ENCODE measurements at places on chromosomes 12 and 14.

- peak; percentile 16 for DNase-seq
These were observed 31.1 kb upstream of the MON2 start for GRCh38 chr12:62435303-62436163.

DNA sequence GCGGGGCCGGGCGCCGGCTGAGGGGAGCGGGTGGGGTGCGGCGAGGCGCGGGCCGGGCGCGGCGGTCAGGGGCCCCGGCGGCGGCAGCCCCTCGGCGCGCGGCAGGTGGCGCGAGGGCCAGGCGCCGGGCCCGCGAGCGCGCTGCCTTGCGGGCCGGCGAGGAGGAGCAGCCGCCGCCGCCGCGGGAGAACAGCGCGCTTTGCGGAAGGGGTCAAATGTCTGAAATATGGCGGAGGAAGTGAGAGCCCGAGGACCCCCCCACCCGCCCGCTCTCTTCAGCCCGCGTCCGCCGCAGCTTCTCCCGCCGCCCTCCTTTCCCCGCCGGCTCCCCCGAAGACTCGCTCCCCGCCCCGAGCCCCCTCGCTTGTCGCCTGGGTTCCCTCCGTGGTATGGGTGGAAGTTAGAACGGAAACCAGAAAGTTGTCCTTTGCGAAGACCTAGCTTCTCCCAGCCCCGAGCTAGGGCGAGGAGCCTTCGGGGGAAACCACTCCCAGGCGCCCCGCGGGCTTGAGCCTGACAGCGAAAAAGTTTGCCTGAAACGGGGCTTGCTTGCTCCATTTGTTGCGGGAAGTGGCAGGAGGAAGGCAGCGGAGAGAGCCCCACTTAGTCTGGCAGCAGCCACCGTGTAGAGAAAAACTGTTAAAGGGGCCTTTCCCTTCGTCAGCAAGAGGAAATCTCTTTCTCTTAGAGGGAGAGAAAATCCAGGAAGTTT, 551 bp downstream of the RAP1B start:
- peak; percentile 50 for DNase-seq

DNA sequence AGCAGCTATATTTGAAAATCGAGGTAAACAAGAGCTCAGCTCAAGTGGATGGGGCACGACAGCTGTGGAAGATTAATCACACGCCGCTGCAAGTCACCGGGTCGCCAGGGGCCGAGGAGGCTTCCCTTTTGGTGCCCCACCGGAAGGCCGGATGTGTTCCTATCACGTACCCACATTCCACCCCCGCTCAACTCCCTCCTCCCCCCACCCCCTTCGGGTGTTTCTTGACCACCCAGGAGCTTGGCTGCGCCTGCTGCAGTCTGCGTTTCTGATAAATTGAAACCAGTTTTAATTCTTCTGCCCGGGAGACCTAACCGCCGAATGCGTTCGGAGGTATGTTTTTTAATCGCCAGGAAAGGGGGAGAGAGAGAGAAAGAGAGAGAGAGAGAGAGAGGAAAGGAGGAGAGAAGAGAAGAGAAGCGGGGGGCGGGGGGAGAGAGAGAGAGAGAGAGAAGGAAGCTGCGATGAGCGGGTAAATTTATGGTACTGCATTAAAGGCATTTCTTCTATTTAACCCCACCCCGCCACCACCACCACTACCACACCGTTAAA, 1.8 kb downstream of the SLC8A3 start:
- no peak for DNase-seq

DNA sequence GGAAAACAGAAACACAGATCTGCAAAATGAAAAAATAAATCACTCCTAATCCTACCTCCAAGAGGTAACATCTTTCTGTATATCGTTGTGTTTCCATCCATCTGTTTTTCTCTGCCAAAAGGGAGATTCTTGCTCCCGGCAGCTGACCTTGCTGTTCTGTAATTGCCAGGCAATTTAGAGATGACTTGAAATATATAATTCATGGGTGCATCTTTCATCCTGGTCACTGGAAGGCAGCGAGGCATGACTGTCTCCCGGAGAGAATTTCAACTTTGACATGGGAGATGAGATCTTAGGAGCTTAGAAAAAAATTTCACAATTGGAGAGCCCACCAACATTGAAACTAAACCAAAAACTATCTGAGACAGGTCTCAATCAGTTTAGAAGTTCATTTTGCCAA, 53.0 kb downstream of the WSCD2 start:
- DNase-seq = no peak

GRCh38 chr14:21049271-21049673, 7.1 kb downstream of the RNASE7 start:
- DNase-seq = no peak

GRCh38 chr12:109581856-109582255, 8.3 kb downstream of the MVK start:
- no peak for DNase-seq

- no peak for DNase-seq
These were observed 400.2 kb downstream of the BCL11B start for GRCh38 chr14:98871796-98872195.

DNA sequence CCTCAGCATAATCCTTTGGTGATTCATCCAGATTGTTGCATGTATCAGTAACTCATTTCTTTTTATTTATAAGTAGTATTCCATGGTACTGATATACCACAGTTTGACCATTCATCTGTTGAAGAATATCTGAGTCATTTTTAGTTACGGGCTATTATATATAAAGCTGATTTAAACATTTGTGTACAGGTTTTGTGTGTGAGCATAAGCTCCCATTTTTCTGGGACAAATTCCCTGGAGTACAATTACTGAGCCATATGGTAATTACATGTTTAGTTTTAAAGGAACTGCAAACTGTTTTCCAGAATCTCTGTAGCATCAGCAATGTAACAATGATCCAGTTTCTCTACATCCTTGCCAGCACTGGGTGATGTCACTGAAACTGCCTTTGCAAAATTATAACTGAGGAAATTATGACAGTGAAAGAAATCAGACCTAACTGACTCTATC, 236.2 kb upstream of the KRR1 start:
- DNase-seq = no peak

DNA sequence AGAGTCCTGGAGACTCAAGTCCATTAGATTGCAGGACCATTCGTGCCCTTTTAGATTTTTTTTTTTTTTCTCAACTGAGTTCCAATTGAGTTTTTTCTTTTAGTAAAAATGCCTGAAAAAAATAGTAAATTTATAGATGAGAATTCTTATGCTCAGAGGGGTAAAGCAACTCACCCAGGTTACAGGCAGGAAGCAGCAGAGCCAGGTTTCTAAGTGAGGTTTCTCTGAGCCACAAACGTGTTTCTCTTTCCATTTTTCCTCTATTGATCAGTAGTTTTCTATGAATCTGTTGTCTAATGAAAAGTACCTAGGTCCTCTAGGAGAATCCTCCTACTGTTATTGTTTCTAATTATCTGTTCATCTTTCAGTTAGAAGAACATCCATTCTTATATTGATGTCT, 66.4 kb upstream of the C12orf71 start:
- DNase-seq = no peak

DNA sequence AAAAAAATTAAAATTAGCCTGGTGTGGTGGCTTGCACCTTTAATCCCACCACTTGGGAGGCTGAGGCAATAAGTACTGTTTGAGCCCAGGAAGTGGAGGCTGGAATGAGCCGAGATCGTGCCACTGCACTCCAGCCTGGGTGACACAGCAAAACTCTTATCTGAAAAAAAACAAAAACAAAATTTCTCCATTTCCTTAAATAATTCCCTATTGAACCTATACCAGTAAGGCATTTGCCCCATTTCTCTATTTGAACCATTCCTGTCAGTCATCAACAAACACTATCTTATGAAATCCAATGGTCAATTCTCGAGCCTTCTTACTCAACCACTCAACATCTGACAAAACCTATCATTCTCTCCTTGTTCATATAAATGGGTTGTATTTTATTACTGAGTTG, 14.7 kb downstream of the SLC2A14 start:
- DNase-seq = no peak

GRCh38 chr14:56008150-56008549, 110.1 kb upstream of the PELI2 start:
- DNase-seq = no peak

DNA sequence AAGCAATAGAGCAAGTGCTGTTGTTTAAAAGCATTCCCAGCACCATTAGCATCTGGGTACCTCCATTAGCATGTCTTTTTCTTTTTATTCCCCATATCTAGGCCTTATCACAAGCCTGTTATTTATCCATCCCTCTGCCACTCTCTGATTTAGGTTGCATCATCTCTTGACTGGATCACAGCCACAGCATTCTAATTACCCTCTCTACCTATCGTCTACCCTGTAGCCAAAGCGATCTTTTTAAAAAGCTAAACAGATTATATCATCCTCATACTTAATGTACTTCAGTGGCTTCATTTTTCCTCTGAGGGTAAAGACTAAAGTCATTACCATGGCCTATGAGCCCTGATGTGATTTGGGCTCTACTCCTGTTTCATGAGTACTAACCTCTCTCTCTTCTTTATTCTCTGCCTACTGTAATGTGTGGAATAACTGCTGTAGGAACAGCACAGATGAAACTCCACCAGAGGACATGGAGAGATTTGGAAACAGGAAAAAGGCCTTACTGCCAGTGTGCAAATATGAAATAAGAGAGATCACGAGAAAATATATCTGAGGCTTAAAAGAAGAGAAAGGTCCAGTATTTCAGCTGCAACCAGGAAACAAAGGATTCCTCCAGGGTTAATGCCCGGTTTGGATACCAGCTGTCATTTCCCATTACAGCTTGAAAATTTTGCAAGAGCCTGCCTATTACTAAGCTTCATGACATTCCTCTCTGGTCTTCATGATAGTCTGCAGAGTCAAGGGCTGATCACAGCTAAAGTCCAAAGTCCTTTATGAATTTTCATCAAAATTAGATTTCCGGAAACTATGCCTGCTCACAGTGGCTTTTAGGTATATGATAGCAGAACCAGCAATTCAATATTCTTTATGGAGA, 422.5 kb upstream of the PDE3A start:
- DNase-seq = no peak

DNA sequence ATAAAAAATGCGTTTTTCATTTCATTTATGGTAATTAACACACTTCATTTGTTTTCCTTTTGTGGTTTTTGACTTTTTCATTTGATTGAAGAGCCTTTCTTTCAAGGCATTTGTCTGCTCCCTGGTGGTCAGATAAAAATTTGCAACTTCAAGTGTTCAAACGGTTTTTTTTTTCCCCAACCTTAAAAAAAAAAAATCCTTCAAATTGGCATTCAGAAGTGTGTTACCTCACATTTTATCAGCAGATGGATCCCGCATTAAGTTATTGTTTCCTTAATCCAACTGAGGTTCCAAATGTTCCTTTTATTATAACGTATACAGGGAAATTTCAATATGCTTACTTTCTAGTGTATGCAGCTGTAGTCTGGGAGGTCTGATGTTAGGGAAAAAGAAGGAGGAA, 47.2 kb downstream of the MYF5 start:
- DNase-seq = no peak

GRCh38 chr14:67428501-67429031, 16.6 kb upstream of the PLEK2 start:
- no peak for DNase-seq

GRCh38 chr12:74794522-74794921, 256.9 kb downstream of the ATXN7L3B start:
- DNase-seq = no peak

GRCh38 chr14:96658611-96659010, 138.6 kb upstream of the VRK1 start:
- DNase-seq = no peak

- peak; percentile 30 for DNase-seq
These were observed 629 bp downstream of the PRDM4 start for GRCh38 chr12:107760207-107760808.

DNA sequence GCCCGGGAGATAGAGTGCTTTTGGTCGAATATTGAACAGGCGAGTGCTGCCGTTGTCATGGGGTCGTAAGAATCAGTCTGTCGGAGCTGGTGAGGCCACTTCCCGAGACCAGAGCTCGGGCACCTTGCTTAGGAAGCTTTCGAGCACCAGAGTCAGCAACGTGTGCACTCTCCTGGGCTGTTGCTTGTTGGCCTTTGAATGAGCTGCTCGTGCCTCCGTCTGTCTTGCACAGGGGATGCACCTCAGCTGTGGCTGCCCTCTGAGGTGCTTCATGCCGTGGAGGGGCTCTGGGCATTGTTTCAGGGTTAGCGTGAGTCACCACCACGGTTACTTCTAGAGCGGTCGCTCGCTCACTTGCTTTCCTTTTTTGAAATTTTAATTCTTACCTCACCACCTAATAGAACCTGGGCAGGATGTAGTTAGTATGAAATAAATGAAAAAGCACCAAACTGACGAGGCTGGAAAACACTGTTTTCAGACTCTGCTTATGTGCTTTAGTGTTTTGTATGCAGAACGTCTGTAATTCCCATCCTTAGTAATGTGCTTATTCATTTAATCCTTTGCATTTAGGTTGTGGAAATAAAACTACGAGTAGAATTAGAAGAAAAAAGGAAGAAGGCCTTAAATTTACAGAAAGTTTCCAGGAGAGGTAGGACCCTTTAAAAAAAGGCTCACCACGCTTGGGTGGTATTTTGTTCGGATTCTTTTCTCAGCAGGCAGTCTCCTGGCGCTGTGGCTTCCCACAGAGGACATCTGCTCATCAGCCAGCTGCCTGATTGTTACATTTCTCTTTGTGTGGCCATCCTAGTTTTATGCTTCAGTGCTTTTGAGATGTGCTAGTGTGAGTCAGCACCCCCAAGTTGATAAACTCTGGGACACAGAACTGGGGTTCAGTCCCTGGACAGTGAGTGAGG, 40.6 kb downstream of the EP400 start:
- no peak for DNase-seq

DNA sequence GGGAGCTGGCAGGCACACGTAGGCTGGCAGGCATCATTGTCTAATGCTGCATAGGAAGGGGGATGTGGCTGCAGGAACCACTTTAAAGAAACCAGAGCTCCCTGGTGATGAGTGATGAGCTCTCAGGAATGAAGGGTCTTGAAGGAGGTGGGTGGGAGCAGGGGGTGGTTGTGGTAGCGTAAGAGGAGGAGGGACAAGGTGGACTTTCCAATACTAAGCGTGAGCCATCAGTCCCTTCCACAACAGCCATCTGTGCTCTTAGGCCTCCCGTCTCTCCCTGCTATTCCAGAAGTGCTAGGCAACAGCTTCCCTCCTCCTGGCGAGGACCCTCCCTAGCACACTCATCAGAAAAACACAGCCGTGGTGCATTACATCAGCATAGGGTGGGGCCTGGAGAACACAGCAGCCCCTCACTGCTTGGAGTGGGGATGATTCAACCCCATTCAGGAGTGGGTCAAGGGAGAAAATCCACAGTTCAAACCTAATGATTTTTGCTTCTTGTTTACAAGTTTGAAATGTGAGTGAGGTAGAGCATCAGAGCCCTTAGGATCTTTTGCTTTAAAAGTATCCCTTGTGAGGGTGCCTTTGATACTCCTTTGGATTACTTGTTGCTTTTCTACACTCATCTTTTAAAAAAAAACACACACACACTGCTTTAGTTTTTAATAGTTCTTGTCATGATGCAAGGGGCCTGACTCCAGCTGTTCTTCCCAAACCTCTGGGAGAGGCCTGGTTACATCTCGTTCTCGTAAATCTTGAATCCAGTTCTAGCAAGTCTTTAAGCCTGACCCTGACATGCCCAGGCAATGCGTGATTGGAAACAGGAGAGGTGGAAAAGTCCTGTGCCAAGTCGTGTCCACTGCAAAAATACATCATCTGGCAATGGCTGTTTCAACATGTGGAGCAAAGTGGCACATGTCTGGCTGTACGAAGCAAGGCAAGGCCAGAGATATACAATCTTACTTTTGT, 356.4 kb upstream of the DDHD1 start:
- DNase-seq = no peak

GRCh38 chr14:52863334-52863700, 71.9 kb upstream of the GNPNAT1 start:
- no peak for DNase-seq

- DNase-seq = no peak
These were observed 357.0 kb downstream of the NAV3 start for GRCh38 chr12:78187741-78188140.

GRCh38 chr14:45242706-45243105, 10.3 kb downstream of the MIS18BP1 start:
- DNase-seq = no peak

Data from naive thymus-derived CD8-positive, alpha-beta T cell (primary cell).